ENCODE measurements at places on chromosomes 1 and 21.

DNA sequence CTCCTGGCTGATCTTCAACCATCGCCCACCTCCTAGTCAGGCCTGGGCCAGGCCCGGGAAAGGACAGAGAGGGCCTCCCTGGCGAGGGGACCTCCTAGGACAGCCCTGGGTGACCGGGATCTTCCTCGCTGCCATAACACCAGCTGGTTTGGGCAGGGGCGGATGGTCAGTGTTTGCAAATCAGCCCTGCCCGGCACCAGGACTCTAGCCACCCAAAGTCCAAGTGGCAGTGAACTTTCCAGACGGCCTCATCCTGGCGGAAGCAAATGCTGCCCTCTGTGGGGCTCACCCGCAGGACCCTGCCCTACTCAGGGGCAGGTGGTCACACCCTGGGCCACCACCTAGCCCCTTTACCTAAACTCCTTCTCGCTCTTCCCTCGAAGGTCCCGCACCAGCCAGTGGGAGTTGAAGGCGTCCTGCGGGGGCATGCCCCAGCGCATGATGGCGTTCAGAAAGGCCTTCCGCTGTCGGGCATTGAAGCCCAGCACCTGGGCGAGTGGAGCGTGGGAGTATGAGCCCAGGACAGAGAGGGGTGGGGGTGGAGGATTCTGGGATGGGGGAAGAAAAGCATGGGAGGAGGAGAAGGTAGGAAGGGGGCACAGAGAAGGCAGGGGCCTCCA, 55.3 kb downstream of the CHD5 start:
- no peak for DNase-seq

GRCh38 chr1:43366601-43367025, 1.2 kb downstream of the ELOVL1 start:
- no peak for DNase-seq

- no peak for DNase-seq
Measured at GRCh38 chr1:236868625-236869467, 73.8 kb downstream of the MTR start.

DNA sequence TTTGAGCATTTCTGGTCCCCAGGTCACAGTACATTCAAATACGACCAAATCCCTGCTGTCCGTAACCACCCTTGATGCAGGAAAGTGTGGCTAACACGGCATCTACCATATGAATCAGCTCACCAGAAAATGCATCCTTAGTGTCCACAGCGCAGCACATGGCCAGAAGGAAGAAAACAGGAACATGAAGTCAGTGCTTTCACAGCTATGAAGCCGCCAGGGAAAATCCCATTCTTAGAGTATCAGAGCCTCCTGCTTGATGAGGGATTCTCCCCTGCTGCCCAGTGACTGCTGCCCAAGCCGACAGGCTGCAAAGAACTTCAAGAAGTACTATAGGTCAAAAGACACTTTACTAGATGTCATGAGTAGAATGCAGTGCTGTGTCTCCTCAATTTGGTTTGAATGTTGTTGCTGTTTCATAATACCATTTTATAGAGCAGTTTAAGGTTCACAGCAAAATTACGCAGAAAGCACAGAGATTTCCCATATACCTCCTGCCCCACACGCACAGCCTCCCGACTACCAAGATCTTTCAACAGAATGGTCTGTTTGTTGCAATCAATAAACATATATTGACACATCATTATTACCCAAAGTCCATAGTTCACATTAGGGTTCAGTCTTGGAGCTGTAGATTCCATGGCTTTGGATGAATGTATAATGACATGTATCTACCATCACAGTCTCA, 14.5 kb downstream of the TIAM1 start:
- DNase-seq: no peak

- no peak for DNase-seq
Measured at GRCh38 chr1:207455183-207455754, 1.1 kb downstream of the CR2 start.

All from stromal cell of bone marrow (primary cell).